ENCODE measurements at places on chromosomes 7 and 10.

GRCh38 chr7:103609778-103610177 is 163.8 kb upstream of the SLC26A5 start:
- H3K27me3 ChIP-seq, result no peaks in the 10 kb centered on the region
- H3K36me3 ChIP-seq, result no peaks in the 10 kb centered on the region
- no peak overlapping the region for H3K27ac ChIP-seq

- H3K4me1 ChIP-seq, result peaks cover 10% of the 10 kb centered on the region
- H3K27ac ChIP-seq, result no peak overlapping the region
- no peaks in the 10 kb centered on the region for H3K27me3 ChIP-seq
- no peak for DNase-seq
- H3K36me3 ChIP-seq, result no peaks in the 10 kb centered on the region
Measured at GRCh38 chr7:585229-585711, 65.6 kb upstream of the PDGFA start.

DNA sequence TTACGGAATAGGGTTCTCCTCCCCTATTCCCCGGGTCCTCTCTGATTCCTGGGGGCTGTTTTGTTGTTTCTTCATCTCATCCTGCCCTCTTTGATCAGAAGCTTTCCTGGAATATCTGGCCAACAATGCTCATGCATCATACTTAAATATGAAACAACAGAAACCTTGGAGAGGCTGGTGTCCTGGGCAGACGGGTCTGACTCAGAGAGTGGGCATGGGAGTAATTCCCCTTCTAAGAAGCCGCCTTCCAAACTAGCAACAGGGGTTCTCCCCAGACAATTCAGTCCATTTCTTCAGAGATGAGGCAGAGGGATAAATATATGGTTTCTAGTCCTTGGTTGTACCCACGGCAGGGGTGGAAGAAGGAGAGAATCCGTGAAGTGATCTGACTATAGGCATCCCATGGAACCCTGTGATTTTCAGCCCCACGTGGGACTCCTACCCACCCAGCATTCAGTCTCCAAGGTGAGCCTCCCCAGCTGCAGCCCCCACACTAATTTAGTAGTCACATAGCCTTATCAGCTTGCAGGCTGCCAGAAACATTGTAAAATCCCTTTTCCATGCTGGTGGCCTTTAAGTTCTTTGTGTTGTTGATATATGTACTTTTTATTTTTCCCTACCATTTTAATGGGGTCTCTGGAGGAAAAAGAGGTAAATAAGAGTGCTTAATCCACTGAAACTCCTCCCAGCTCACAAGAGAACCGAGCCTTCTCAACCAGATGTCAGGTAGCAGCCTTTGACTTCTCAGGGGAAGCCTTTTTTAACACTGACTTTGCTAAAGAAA is 119.2 kb downstream of the SFMBT2 start:
- no peaks in the 10 kb centered on the region for H3K27me3 ChIP-seq
- no peak overlapping the region for H3K27ac ChIP-seq
- DNase-seq, result no peak
- no peak overlapping the region for H3K4me3 ChIP-seq
- no peaks in the 10 kb centered on the region for H3K36me3 ChIP-seq

- H3K27me3 ChIP-seq, result no peaks in the 10 kb centered on the region
- no peaks in the 10 kb centered on the region for H3K36me3 ChIP-seq
- H3K27ac ChIP-seq, result no peak overlapping the region
- peaks cover 4% of the 10 kb centered on the region for H3K4me1 ChIP-seq
- H3K4me3 ChIP-seq, result no peak overlapping the region
Measured at GRCh38 chr7:129865093-129865924, 87.5 kb downstream of the UBE2H start.

- no peaks in the 10 kb centered on the region for H3K27me3 ChIP-seq
- H3K4me3 ChIP-seq, result no peak overlapping the region
- no peak overlapping the region for H3K27ac ChIP-seq
- peaks cover 5% of the 10 kb centered on the region for H3K4me1 ChIP-seq
- no peak for DNase-seq
Measured at GRCh38 chr10:33193701-33194521, 140.6 kb downstream of the NRP1 start.

DNA sequence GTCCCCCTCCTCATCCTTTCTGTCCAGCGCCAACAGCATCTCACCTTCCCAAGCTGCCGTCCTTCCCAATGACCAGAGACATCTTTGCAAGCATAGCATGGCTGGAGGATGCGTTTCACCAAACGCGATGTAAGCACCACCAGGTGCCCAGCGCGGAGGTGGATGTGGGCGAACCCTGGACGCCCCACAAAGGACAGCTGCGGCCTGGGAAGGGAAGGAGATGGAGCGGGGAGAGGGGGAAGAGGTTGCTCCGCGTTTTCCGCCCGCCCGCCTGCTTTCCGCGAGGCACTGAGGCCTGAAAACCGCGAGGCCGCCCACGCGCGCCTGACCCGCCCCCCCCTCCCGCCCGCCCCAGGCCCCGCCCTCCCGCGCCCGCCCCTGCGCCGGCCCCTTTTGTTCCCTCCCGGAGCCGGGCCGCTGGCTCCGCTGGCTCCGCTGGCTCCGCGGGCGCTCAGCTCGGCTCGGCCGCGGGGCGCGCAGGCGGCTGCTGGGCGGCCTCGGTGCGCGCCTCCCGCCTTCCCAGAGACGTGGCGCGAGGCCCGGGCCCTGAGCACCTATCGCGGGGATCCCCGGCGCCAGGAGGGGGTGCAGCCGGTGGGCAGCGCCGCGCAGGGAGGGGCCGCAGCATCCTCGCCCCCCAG is at the start of gene CLIP2:
Gene CLIP2, plus strand, starts transcription at position 390 of the 641 bp plus-strand sequence. CDS start 28,140 bp downstream, outside the sequence.
- peaks cover 13% of the 10 kb centered on the region for H3K4me1 ChIP-seq
- H3K36me3 ChIP-seq, result no peaks in the 10 kb centered on the region
- peak; percentile 38 for DNase-seq
- peak within 1 kb of the TSS; percentile 83 for H3K4me3 ChIP-seq
- peaks cover 15% of the 10 kb centered on the region for H3K27me3 ChIP-seq

- no peak overlapping the region for H3K4me3 ChIP-seq
- H3K27ac ChIP-seq, result no peak overlapping the region
- no peaks in the 10 kb centered on the region for H3K36me3 ChIP-seq
- no peaks in the 10 kb centered on the region for H3K27me3 ChIP-seq
- H3K4me1 ChIP-seq, result no peaks in the 10 kb centered on the region
Measured at GRCh38 chr10:97075961-97076525, 109.7 kb downstream of the SLIT1 start.

DNA sequence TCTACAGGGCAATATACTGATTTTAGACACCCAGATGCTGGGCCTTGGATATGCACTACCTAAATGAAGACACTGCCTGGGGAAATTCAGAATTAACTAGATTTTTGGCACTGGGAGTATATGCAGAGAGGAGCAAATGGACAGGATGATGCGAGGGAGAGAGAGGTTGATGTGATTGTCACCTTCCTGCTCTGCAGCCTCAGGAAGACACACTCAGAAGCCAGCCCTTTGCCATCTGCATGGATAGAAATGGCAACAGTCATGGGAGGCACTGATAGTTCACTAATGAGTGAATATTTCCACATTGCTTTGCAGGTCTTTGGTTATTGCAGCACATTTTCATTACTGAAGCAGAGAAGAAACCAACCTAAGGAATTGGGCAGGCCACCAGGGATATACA is 397.2 kb upstream of the NFE2L3 start:
- no peak overlapping the region for H3K4me3 ChIP-seq
- peaks cover 18% of the 10 kb centered on the region for H3K4me1 ChIP-seq
- H3K27me3 ChIP-seq, result no peaks in the 10 kb centered on the region

DNA sequence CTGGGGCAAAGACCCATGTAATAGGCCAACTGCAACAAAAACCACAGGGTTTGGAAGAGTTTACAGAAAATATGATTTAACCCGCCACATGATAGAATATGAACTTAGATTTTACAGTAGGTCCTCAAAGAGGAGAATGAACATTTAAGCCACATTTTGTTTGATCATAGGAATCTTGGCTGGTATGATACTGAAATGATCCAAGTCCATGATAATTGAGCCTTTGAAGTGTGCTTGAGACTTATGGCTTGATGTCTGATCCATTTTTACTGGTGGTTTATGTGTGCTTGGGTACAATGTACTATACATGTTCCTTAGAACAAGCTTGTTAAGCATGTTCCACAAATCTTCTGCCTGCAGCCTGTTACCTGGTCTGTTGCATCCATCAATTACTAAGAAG is 41.8 kb upstream of the PDSS1 start:
- H3K27me3 ChIP-seq, result no peaks in the 10 kb centered on the region
- H3K27ac ChIP-seq, result no peak overlapping the region
- no peaks in the 10 kb centered on the region for H3K4me1 ChIP-seq
- no peaks in the 10 kb centered on the region for H3K36me3 ChIP-seq

- no peaks in the 10 kb centered on the region for H3K36me3 ChIP-seq
- no peak overlapping the region for H3K4me3 ChIP-seq
- H3K27ac ChIP-seq, result no peak overlapping the region
- H3K4me1 ChIP-seq, result peaks cover 9% of the 10 kb centered on the region
- no peaks in the 10 kb centered on the region for H3K27me3 ChIP-seq
Measured at GRCh38 chr10:8590518-8590917, 536.0 kb downstream of the GATA3 start.

DNA sequence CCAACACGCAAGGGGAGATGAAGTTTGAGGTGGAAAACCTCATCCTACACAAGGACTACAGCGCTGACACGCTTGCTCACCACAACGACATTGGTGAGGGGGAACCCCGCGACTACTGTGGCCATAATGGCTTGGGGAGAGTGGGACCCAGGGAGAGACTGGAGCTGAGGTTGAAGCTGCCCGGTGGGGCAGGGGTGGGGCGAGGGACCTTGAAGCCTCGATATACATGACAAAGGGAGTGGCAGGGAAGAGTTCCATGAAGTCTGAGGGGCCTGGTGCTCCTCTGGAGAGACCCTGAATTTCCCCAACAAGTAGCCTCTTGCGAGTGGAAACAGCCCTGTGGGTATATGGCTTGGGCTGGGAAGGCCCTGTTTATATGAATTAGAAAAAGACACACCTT is 3.1 kb downstream of the PLAU start:
- peaks cover 17% of the 10 kb centered on the region for H3K4me1 ChIP-seq
- H3K4me3 ChIP-seq, result no peak overlapping the region
- DNase-seq, result no peak
- no peak overlapping the region for H3K27ac ChIP-seq
- H3K27me3 ChIP-seq, result peaks cover 10% of the 10 kb centered on the region

DNA sequence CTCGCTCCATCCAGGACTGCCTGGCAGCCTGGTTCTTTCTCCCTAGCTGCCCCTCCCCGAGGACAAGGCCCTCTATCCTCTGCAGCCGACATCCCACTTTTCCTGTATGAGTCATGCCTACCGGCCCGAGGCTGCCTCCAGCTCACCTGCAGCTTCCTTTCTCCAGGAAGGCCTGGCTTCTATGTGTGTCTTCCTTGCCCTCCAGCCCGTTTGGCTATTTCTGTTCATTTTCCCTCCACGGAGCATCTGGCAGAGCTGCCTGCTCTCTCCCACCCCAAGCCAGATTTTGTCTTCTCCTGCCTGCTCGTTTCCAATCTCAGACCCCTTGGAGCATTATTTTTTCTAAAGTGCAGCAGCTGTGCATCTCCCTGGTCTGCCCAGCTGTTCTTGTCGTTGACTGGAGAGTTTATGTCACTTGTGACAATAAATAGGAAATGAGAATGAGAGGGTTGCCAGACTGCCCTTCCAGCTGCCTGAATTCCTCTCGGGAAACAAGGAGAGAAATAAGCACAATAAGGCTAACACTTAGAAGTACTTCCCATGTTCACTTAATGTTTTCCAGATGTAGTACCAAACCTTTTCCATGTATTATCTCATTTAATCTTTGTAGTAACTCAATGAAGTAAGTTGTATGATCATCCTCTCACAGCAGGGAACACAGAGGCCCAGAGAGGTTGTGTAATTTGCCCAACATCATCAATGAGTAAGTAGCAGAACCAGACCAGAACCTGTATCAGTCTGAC is 19.7 kb downstream of the UBTD1 start:
- no peaks in the 10 kb centered on the region for H3K27me3 ChIP-seq
- no peaks in the 10 kb centered on the region for H3K36me3 ChIP-seq
- peak; percentile 41 for DNase-seq
- no peak overlapping the region for H3K4me3 ChIP-seq

DNA sequence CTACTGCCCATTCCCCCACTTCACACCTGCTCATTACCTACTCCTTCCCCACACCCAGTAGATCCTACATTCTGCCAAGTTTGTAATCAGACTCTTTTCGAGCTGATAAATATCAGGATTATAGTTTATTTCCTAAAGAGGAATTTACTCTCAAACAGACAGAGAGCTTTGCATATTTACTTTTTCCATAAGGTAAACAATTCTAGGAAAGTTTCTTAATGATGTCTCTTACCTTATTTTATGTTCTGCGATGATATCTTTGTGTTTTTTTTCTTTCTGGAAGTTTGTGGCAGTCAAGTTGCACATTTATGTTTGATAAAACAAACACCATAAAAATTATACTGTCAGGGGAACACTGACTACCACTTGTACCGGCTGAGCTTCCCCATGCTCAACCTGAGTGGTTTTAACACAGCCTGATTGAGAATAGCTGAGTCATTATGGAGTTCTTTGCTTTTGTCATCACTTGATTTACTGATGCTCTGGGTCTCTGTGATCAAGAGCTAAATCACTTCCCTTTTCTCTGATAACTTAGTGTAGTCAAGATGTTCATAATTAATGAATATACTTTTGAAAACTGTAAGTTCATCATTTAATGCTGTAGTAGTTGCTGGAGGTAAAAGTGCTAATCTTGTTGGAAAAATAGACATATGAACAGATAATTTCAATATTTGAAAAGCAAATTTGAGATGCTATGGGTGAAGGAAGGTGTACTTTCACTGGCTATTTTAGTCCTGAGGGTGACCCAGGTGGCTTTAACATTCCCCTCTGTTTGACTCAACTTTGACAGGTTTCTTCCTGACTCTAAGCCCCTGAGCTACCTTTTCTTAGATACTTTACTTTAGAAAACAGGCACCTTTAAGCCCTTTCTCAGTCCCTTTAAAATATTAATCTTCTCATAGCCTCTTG is 1034.5 kb upstream of the LRRTM3 start:
- no peaks in the 10 kb centered on the region for H3K27me3 ChIP-seq
- H3K4me1 ChIP-seq, result no peaks in the 10 kb centered on the region
- DNase-seq, result no peak
- H3K4me3 ChIP-seq, result no peak overlapping the region

DNA sequence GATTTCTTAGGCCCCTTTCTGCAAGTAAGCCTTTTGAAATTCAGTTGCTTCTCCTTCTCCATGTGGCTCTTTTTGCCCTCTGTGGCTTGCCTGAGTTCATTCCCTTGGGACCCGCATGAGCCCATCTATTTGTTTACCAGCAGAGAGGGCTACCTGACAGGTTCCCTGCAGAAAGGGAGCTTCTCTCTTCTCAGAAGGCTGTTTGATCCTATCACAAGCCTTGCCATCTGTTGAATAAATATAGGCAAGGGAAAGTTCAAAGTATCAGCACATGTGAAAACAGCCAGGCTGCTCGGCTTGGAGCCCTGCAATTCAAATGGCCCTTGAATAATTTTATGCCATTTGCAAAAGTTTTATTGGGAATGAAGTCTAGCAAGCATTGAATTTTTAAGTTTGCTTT is 720.2 kb upstream of the FZD8 start:
- no peak for DNase-seq
- no peaks in the 10 kb centered on the region for H3K36me3 ChIP-seq
- H3K4me3 ChIP-seq, result no peak overlapping the region

DNA sequence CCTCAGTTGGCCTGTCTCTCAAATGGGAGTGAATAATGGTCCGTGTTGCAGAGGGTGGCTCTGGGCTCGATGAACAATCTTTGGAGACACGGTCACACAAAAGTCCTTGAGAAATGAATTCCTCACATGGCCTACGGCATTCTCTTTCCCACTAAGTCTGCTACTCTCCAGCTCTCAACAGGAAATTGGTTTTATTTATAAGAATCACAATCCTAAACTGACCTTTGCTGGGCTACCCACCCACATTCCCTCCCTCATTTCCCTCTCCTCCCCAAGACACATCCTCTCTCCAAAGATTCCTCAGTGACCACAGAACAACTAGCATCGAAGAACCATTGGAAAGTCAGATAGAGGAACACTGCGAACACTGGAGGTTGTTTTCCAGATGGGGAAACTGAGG is 4.7 kb downstream of the AFAP1L2 start:
- H3K27ac ChIP-seq, result no peak overlapping the region
- DNase-seq, result no peak
- peaks cover 40% of the 10 kb centered on the region for H3K4me1 ChIP-seq
- H3K4me3 ChIP-seq, result no peak overlapping the region

All from trophoblast cell (in vitro differentiated cells and primary cell).